ENCODE measurements at places on chromosomes 12 and 14. TPM values are rescaled to one million over a fixed set of nuclear protein-coding genes. Genes with fewer than 3 reads are reported as not detected.
A peak's percentile ranks its signal among the peaks of the same experiment; 100 is the strongest.

DNA sequence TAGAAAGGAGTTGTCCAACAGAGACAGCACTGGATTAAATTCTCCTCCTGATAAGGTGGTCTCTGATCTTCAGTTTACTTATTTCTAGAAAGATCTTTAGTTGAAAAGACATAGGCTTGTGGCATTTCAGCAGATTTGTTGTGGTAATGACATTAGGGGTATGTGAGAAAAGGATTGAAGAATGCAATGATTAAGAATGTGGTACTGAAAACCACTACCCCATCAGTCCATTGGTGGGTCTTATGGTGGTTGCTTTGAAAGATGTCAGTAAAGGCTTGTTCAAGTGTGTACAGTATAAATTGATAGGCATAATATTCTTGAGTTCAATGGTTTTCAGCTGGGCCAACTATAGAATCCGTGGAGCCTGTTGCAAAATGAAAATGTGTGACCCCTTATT, 10.8 kb downstream of the PPFIBP1 start:
- H3K4me1 ChIP-seq = peaks cover 3% of the 10 kb centered on the region
- H3K36me3 ChIP-seq = no peaks in the 10 kb centered on the region
- no peak overlapping the region for H3K27ac ChIP-seq

- no peak overlapping the region for H3K4me3 ChIP-seq
- H3K27me3 ChIP-seq = no peaks in the 10 kb centered on the region
- no peak for DNase-seq
- H3K27ac ChIP-seq = no peak overlapping the region
Measured at GRCh38 chr12:112824701-112825100, 33.2 kb downstream of the RPH3A start.

DNA sequence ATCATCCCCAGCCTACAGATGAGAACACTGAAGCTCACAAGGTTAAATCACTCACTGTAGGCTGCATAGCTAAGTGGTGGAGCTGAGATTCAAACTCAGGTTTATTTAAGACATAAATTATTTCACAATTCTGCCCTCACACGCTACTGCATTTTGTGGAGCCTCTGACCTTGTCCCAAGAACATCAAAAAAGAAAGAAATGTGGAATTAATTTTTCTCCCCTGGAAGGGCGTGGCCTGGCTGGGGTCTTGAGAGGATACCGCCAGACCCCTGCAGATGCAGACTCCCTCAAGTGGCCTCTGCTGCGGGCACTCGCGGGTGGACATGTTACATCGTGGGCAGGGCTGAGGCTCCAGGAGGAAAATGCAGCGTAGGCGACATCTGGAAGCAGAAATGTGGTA, 40.6 kb downstream of the LTBP2 start:
- no peak overlapping the region for H3K27ac ChIP-seq
- H3K36me3 ChIP-seq = no peaks in the 10 kb centered on the region
- no peak for DNase-seq
- H3K4me1 ChIP-seq = peaks cover 8% of the 10 kb centered on the region

- H3K27ac ChIP-seq = no peak overlapping the region
- DNase-seq = no peak
- no peaks in the 10 kb centered on the region for H3K4me1 ChIP-seq
- H3K36me3 ChIP-seq = no peaks in the 10 kb centered on the region
Measured at GRCh38 chr12:15088105-15088504, 115.3 kb downstream of the PDE6H start.

DNA sequence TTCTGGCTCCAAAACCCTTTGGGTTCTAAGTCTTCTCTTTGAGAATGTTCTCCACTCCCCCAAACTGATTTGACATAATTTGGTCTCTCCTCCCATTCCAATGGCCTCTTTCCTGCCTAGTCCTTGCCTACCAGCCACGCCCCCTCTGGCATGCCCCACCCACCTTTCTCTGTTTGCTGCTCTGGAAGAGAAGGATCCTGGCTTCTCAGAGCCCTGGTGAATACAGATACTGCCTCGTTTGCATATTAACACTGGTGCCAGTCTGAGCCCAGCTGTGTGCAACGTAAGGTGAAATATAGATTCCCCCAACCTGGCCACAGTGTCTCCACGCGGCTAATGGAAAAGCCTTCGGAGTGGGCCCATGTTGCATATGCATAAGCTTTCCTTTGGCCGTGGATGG, 79.7 kb downstream of the PAPOLA start:
- no peaks in the 10 kb centered on the region for H3K4me1 ChIP-seq
- no peaks in the 10 kb centered on the region for H3K36me3 ChIP-seq
- H3K27ac ChIP-seq = no peak overlapping the region
- H3K4me3 ChIP-seq = no peak overlapping the region

DNA sequence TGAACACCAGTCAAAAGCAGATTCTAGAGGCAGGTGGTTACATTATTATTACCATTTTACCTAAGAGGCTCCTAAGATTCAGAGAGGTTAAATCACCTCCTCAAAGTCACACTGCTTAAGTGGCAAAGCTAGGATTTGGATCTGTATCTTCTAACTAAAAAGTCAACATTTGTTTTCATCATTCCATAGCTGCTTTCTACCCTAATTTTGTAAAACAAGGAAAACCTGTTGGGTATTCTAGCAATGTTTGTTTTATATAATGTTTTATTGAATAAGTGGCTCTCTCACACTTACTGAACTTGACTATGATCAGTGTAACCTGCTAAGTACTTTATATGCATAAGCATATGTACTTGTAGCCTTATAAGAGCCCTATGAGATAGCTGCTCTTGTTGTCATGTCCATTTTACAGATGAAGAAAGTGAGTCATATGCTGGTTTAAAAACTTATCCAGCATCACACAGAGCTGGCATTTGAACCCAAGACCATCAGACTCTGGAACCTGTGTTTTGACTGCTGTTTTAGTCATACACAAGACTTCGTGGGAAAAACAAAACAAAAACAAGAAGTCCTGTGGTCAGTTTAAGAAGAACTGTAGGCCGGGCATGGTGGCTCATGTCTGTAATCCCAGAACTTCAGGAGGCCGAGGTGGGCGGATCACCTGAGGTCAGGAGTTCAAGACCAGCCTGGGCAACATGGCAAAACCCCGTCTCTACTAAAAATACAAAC, 31.7 kb upstream of the EVL start:
- H3K27ac ChIP-seq = no peak overlapping the region
- H3K27me3 ChIP-seq = no peaks in the 10 kb centered on the region
- H3K36me3 ChIP-seq = no peaks in the 10 kb centered on the region
- peaks cover 18% of the 10 kb centered on the region for H3K4me1 ChIP-seq
- no peak for DNase-seq

DNA sequence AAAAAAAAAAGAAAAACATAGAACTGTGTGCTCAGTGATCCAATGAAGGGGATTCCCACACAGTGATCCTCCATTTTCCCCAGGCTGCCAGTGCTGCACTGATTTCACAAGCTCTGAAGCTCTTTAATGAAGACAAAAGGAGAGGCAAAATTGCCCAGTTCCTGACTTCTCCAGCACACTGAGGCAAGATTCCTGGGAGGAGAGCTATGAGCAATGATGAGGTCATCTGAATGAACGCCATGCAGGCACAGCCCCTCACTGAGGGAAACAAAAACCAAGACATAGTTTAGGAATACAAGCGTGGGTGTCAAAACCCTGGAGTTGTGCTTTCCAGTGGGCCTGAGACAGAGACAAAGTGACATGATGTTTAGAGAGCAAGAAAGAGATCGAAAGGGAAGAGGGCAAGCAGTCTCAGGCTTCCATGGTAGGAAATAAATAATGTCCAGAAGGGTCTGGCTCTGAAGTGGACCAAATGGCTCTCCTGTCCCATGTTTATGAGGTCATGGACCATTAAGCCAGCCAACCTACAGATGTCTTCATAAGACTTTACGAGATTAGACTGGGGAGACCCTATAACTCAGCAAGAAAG, 40.9 kb upstream of the SMUG1 start:
- no peak for DNase-seq
- H3K4me1 ChIP-seq = no peaks in the 10 kb centered on the region
- no peaks in the 10 kb centered on the region for H3K27me3 ChIP-seq

DNA sequence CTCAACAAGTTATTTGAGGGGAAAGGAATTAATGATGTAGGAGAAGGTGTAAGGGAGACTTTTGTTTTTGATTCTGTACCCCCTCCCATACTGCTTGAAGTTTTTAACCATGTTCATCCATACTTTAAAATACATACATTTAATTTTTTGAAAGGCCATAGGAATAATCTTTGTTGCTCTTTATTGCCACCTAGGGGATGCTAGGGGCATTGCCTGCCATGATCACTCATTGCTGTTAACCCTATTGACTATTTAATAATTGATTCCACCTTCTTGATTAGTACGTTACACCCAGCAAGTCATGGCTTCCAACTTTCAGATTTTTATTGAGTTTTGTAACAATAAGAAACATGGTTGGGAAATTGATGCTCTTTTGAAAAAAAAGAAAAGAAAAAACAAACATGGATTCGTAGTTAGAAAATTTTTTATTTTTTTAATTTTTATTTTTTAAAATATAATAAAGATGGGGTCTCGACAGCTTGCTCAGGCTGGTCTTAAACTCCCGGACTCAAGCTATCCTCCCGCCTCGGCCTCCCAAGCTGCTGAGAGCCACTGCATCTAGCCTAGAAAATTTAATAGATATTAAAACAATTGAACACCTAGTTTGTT, 8.5 kb upstream of the PRKAB1 start:
- H3K4me1 ChIP-seq = no peaks in the 10 kb centered on the region
- H3K27me3 ChIP-seq = no peaks in the 10 kb centered on the region
- no peak overlapping the region for H3K4me3 ChIP-seq
- no peak overlapping the region for H3K27ac ChIP-seq
- no peaks in the 10 kb centered on the region for H3K36me3 ChIP-seq

DNA sequence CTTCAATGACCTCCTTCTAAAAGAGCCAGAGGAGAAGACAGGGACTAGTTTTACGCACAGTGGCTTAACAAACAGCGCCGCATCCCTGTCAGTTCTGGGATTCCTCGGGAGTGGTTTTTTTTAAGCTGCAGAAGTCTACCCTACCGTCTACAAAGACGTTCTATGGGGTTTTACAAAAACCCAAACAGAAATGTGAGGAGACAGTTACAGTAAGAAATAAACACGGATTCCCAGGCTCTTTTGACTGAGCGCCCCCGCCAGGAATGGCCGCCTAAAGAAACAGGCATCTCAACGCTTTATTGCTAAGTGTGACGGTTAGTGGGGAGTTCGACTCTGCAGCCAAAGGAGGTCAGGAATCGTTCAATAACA, 484 bp downstream of the ALKBH1 start:
- H3K27ac ChIP-seq = peak overlapping the region; percentile 77
- H3K36me3 ChIP-seq = no peaks in the 10 kb centered on the region
- H3K4me1 ChIP-seq = peaks cover 8% of the 10 kb centered on the region
- DNase-seq = peak; percentile 38

The ZFHX2 gene
- total RNA-seq = 1.4 TPM

The CEBPE gene
- not detected for total RNA-seq

The DTX1 gene
- total RNA-seq = not detected

The SIX4 gene
- 4.8 TPM for total RNA-seq

Data from Caco-2 (cell line).